GM12891 (cell line): ENCODE measurements at places on chromosomes 5 and 9.

DNA sequence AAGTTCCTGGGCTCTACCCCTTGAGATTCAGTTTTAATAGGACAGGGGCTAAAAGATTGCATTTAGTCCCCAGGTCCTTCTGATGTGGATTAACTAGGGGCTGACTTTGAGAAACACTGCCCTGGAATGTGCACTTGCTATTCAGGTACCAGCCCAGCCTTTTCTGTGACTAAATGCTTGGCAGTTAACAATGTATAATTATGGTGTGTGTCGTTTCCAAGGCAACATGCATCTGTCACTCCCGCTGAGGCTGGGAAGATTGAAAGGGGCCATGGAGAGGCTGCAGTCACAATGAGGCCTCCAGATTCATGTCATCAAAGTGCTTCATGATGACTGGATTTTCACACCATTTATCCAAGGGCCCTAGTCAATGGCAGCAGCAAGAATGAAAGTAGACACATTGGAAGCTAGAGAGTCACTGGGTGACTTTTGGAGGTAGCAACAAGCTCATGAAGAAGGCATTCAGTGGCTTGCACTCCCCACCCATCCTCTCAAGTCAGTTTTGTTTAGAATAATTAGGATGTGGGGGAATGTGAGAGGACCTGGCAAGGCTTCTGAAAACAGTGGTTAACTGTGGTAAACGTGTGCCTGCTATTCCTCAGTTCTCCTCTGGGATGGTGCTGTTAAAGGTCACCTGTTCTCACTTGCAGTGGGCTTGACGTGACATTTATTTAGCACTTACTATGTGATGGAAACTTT is 28.3 kb downstream of the RAI14 start:
- DNase-seq = no peak

DNA sequence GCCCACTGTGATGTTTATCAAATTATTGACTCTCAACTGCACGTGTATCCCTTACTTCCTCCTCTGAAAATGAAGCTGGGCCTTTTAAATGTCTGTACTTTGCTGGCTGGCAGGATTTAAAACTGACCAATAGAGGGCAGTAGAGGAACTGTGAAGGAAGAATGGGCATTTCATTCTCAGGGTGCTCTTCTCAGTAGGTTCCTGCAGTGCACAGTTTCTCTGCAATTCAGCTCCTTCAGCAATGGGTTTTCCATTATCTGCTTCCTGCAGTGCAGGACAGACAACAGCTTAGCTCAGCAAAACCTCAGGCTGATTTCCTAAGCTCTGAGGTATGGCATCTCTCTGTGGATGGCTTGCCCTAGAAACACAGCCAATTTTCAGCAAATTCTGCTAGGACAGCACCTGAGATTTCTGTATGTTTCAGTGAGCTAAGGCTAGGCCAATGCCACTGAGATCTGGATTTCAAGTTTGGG is 298.4 kb upstream of the PRDM9 start:
- peak; percentile 27 for DNase-seq

DNA sequence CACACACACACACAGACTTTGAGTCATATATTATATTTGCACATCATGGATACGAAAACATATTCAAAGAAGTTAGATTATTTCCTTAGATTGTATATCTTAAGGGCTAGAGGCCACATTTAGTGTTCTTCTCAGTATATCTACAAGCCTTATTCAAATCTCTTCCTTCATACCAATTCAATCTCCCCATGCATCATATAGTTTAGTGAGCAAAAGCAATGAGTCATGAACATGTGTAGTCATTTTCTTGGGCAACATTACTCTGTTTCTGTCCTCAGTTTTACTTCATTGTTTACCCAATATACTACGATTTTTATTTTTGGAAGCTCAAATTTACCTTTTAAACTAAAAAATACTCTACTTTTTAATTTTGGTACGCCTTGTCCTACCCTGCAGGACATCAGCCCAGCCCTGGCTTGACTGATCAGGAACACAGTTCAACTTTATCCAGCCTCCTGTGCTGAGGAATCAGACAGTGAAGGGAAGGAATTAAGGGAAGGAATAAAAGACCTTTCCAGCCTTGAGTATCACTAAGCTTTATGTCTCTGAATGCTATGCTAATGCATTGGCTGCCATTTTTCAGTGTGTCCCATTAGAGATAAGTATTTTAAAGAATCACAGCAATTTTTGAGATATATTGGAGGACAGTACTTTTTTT is 101.7 kb upstream of the FST start:
- no peak for DNase-seq

GRCh38 chr5:67063791-67064190 is 132.8 kb downstream of the CD180 start:
- no peak for DNase-seq

DNA sequence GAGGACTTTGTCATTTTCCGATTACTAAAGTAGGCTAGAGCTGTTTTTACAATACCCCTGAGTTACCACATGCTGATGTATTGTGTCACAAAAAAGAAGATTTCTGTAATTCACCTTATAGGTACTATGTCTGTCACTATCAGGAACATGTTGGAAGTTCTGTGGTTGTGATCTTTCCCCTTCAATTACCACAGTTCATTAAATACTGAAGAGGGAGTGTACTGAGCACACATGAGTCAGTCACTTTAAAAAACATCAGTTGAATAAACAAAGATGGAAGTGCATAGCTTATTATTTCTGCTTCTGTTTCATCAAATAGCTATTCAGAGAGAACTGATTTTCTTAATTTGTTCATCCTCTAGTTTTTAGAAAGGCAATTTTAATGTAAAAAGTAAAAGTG is 31.7 kb downstream of the AP3S1 start:
- no peak for DNase-seq

GRCh38 chr5:160697281-160697680 is 154.7 kb downstream of the ATP10B start:
- DNase-seq = no peak

DNA sequence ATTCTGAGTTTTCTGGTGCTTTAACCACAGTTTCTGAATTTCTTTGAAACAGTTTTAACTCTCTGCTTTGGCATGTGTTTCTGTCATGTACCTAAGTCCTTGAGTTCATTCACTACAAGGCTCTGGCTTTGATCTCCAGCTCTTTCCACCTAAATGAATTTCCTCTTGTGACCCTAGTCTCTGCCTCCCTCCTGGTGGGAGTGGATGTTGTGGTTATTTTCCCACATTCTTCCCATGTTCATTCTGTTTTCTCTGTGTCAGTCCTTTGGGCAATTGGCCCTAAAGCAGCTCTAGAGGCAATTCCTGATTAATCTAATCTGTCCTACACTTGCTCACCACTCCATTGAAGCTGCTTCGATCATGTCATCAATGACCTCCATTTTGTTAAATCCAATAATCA is 28.4 kb upstream of the DPYSL3 start:
- no peak for DNase-seq

- DNase-seq = no peak
These were observed 36.2 kb upstream of the IFNK start for GRCh38 chr9:27487927-27488326.

DNA sequence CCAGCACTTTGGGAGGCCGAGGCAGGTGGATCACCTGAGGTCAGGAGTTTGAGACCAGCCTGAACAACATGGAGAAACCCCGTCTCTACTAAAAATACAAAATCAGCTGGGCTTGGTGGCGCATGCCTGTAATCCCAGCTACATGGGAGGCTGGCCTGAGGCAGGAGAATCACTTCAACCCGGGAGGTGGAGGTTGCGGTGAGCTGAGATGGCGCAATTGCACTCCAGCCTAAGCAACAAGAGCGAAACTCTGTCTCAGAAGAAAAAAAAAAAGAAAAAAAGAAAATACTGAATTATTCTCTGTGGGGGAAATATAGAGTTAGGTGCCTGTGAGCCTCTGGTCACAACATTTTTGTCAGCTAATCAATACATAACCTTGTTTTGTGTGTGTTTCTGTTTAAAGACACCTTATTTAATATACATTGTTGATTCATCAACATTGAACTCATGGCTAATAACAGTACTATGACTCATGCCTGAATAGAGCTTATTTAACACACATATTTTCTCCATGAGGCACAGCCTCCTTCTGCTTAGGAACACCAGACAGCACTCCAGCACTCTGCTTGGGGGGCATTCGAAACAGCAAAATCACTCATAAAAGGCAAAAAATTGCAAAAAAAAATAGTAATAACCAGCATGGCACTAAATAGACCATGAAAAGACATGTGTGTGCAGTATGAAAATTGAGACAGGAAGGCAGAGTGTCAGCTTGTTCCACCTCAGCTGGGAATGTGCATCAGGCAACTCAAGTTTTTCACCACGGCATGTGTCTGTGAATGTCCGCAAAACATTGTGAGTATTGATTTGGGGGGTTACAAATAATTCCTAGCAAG is at the start of gene IL31RA:
Gene IL31RA, plus strand, starts transcription at position 519 of the 836 bp plus-strand sequence. Its CDS starts 214 bp downstream, at position 733.
- DNase-seq = no peak

- no peak for DNase-seq
These were observed 101.7 kb upstream of the TLX3 start for GRCh38 chr5:171207256-171207847.

DNA sequence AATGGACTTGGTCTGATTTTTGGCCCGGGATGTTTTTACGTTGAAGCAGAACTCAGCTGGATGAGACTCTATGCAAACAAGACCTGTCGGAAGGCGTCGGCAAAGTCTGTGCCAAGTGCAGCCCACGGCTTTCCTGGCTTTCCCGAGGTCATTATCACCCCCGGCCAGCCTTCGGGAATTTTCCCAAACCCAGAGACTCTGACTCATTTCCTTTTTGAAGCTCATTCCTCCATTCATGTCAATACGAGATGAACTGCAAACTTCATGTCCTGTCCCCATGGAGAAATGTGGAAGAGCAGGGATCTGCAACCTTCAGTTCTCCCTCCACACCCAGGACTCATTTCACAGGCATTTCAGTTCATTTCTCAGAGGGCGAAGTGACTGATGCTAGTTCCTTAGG is 95.3 kb downstream of the IRX2 start:
- no peak for DNase-seq

GRCh38 chr9:98838155-98838867 is 30.8 kb downstream of the GALNT12 start:
- no peak for DNase-seq

DNA sequence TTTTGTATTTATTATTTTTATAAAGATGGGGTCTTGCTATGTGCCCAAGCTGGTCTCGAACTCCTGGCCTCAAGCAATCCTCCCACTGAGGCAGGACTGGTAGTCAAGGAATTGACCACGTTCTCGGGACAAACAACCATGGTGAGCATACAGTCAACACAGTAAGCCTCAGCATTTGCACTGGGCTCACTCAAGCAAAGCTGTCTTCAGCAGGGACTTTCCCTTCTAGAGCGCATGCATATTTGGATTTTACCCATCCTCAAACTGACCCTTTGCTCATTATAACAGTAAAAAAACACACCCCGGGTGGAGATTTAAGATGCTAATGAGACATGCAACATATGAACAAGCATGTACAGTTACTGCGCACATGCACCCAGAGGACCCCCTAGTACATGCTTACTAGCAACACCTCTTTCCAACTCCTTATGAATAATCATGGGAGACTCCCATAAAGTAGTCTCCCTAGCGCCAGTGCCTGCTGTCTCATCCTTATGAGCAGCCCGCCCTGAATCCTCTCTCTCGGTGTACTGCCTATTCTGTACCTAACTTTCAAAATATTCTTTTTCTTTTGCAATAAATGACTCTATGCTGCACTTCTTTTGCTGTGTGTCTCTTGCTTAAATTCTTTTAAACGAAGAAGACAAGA is 41.5 kb downstream of the C5orf22 start:
- peak; percentile 27 for DNase-seq

DNA sequence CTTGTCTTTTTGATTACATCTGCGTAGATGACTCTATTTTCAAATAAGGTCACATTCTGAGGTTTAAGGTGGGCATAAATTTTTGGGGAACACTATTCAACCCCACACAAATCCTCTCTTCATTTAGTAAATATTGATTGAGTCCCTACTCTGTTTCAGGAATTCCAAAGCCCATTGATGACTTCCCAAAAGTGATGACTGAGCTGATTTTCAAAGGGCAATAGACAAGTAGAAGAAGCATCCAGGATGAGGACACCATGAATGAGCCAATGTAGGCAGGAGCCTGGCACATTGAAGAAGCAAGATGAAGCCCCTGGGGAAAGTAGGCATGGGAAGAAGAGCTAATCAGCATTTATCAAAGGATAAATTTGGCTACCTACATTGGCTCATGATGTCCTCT is 35.2 kb downstream of the OR1J1 start:
- no peak for DNase-seq

GRCh38 chr9:92771309-92771708 is 6.7 kb upstream of the BICD2 start:
- no peak for DNase-seq

- DNase-seq = no peak
These were observed 249.5 kb downstream of the ISL1 start for GRCh38 chr5:51632793-51633192.

- no peak for DNase-seq
These were observed 52.7 kb upstream of the ELL2 start for GRCh38 chr5:96014395-96014794.

DNA sequence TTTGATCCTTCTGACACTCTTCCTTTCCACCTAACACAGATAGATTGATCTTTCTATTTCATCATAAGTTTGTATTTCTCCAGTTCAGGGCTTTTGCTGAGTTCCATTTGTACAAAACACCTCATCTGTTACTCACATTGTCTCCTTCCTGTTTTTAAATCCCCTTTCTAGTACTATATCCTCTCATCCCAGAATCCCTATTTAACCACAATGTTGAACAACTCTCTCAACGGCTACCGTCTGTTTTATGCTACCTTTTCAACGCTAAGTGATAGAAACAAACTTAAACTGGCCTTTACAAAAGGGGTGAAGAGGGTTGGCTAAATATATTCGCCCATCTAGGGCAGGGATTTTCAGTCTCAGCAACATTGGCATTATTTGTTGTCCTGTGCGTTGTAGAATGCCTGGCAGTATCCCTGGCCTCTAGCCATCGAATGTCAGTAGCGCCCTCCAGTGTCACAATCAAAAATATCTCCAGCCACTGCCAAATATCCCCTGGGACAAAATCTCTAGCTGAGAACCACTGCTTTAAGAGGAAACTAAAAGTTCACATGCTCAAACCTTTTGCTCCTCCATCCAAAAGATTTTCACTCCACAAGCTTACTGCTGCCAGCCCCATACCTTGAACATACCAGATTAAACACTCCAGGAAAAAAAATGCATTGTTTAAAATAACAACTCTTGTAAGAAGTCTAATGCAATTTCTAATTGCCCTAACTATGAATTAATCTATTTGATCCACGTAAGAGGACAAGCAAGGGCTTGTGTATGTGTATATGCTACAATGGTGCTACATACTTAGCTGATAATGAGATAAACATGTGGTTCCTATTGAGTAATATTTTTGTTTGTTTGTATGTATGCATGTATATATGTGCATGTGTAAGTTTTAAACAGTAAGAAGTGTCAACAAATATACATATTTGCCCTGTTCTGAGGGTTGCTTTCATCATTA is 344.0 kb downstream of the PTPRD start:
- peak; percentile 4 for DNase-seq

- DNase-seq = no peak
These were observed 388.0 kb downstream of the CDH12 start for GRCh38 chr5:22465177-22465576.

GRCh38 chr5:141877356-141878185 is 639 bp downstream of the PCDH1 start:
- DNase-seq = no peak

DNA sequence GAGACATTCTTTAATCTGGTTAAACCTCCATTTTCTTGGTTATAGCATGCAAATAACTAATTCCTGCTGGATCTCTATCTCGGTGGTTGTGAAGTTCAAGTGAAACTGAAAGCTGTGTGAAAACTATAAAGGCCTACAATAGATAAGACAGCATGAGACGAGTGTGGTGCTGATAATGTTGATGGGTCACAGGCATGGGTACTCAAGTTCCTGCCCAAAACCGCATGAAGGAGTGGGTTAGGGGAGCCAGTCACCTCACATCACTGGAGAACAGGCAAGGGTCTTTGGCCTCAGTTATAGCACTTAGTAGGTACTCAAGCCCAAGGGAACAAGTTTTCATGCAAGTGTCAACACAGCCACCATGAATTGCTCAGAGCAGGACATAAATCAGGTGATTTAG is 16.7 kb downstream of the HMHB1 start:
- DNase-seq = no peak
